ENCODE measurements at places on chromosomes 7 and 10.

DNA sequence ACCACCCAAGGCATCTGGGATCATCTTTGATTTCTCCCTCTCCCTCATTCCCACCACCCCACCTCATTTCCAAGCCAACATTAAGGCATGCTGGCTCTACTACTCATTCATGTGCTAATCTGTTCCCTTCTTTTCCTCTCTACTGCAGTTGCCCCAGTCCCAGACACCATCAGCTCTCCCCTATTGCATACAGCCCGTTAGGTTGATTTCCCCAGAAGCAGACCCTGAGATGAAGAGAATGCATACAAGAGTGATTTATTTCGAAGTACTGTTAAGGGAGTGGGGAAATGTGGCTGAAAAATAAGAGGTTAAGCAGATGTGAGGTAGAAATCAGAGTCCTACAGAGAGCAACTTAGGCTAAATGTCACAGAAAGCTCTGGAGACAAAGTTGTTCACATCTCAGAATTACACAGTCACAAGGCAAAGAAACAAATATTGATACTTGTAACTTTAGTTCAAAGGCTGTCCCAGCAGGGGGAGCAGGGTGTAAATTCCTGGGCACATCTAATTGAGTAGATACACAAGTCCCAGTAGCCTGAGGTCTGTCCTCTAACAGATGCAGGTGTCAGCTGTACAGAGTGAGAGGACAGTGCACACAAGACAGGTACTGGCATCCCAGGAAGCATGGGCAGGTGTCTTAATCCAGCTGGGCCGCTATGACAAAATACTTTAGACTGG, 20.9 kb downstream of the AKR1D1 start:
- no peak for DNase-seq

- no peak for DNase-seq
Observed at GRCh38 chr7:42869131-42870020, 42.5 kb downstream of the C7orf25 start.

DNA sequence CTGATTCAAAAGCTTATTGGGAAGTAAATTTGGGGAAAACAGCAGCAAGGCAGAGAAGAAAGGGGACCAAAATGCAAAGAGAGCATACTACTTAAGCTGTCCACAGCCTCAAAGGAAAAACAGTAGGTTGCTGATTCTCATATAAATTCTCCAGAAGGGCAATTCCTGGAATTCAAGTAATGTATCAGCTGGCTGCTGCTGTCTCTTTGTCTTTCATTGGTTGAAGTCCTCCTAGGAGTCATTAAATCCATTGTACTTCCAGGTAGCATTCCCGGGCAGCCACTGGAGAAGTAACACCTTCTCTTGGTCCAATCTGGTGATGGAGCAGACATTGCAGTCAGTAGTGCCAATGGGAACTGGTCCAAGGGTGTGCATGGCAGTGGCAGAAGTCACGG, 22.7 kb downstream of the BET1 start:
- DNase-seq, result no peak

DNA sequence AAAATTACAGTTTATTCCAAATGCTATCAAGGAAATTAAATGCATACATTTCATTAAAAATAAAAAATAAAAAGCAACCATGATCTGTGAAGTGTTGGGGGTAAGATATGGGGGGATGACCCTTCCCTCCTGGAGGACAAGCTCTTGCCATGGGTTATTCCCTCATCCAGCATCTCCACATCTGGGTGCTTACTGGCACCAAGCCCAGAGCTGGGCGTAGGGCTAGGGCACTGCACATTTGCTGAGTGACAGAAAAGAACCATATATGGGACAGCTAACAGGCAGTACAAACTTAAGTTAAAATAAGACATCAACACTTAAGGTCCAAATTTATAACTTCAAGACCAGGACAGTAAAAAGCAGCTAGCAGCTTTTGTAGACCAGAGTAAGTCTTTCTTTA, 10.2 kb downstream of the CCDC6 start:
- DNase-seq, result no peak

- peak; percentile 8 for DNase-seq
Observed at GRCh38 chr10:93710333-93710909, 8.0 kb upstream of the FRA10AC1 start.
